Activated CD8-positive, alpha-beta memory T cell treated with anti-CD3 and anti-CD28 coated beads for 4 hours (primary cell): ENCODE measurements at places on chromosomes 7 and 10.

DNA sequence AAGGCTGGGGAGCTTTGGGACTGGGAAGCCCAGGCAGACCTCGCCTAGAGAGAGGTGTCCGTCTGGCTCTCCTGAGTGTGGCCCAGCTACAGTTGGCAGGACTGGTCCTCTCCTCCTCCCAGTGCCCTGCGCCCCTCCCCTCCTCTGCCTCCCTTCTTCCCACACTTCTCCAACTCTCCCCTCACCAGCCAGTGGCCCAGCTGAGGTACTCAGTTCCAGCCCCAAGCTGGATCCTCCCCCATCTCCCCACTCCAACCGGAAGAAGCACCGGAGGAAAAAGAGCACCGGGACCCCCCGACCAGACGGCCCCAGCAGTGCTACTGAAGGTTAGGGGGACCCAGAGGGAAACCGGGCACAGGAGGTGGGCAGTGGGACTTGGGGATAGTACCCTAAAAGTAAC, 27.7 kb downstream of the GBX1 start:
- DNase-seq: no peak

- no peak for DNase-seq
Measured at GRCh38 chr7:111168182-111168581, 77.3 kb downstream of the LRRN3 start.

DNA sequence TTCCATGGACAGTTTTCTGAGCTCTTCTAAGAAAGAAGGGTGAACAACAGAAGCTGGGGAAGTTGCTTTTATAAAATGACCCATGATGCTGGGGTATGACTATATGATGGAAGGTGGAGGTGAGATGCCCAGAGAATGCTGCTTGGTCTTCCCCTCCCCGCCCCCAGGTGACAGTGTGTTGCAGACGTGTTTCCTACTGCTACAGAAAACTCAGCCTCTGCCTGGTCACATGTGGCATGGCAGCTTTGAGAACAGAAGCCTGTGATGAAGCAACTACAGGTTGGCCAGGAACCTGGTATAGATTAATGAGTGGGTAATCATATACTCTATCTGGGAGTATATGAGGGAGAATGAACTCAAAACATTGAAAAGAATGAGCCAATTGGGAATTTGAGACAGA, 67.1 kb downstream of the MTURN start:
- no peak for DNase-seq

DNA sequence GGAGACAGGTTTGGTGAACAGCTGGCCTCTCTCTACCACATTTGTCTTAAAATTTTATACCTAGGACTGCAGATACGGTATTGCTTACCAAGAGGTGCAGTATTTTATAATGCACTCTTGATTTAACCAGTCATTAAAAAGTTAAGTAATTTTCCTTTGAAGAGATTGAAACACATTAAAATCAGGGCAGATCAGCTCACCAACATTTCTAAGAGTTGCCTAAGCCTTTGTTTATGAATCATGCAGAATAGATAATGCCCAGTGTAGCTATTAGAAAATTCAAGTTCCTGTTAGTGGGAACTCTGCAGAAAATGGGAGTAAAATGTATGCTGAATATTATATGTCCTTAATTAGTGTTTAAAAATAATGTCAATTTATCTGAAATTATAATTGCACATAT, 140.2 kb upstream of the PRPS1L1 start:
- DNase-seq: no peak
